ENCODE measurements at places on chromosomes 12 and 14.
A peak's percentile ranks its signal among the peaks of the same experiment; 100 is the strongest.

DNA sequence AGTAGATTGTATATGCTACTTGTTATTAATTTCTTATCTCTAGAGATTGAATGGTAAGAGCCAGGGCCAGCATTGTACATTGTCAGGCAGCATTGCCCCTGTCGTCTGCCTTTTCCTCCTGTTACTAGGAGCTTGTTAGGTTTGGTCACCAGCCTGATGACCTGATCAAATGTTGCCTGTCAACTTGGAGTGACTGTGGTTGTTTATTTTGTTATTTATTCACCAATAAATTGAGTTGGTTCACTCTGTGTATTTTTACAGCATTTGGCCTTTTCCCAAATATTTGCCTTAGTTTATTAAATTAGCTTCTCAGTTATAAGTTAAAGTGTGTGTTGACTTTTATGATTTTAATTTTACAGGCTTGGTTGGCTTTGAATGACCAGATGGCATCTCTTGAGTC is 88.4 kb downstream of the PRKCH start:
- no peak for DNase-seq

DNA sequence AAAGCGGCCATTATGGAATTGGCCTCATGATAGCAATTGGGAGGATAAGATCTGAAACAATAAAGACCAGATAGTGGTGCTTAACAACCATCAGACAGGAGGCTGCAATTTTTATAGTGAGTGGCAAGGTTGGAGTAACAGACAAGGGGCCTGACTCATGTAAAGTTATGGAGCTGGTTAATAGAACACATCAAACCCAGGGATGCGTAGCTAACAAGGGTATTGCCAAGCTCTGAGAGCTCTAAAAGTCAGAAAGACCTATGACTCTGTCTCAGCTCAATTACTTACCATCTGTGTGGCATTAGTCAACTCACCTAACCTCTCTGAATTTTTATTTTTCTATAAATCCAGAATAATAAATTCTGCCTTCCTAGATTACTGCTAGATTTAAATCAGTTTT is 1731.5 kb upstream of the FLRT2 start:
- no peak for DNase-seq

GRCh38 chr12:93657071-93657470 is 20.1 kb upstream of the CRADD start:
- DNase-seq: no peak

DNA sequence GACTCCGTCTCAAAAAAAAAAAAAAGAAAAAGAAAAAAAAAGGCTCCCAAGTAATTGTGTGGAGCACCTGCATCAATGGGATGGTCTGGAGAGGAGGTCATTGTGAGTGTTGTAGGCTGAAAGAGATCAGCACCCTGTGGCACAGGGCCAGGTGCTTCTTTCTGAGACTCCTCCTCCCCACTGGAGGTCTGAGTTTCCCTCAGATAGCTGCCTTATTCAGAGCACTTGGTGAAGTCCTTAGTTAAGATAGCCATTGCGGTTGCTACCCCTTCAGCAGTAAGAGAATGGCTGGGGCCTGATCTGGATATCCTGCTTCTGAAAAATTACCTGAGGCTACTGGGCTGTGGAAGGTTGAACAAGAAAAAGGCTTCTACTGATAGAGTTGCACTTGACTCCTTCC is 69.8 kb downstream of the ANO6 start:
- DNase-seq: no peak

DNA sequence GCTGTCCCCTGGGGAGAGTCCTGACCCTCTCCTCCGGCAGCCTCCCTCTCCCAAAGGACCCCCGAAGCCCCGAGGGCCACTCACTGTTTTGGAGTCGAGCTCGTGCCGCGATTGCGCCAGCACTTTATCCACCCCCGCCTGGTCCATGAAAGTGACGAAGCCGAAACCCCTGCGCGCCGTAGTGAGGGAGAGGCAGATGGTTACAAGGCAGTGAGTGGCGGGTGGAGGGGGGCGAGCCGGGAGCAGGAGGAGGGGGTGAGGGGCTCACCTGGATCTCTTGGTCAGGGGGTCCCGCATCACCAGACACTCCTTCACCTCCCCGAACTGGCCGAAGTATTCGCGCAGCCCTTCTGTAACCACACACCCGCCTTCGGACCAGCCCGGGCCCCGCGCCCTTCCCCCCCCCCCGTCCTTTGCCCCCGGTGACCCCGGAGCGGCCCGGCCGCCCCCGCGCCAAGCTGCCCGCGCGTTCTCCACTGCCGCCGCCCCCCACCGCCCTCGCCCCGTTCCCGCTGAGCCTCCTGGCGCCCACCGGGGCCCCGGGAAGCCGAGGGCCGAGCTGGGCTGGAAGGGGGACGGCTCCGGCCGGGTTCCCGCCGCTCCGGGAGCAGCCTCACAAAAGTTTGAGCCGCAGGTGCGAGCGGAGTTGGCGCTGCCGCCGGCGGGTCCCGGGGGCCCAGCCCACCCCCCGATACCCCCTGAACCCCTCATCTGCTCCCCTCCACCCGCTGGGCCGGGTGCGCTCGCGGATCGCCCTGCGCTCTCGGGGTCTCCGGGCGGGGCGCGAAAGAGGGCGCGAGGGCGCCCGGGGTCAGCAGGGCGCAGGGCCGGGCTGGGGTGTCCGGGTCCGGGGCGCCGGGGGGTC is 808 bp downstream of the MSI1 start:
- DNase-seq: peak; percentile 39

- no peak for DNase-seq
Measured at GRCh38 chr14:95713596-95714371, at the start of gene TCL1A. Gene TCL1A, minus strand, starts transcription at chr14:95714125. Its CDS starts 59 bp downstream, at chr14:95714066.

DNA sequence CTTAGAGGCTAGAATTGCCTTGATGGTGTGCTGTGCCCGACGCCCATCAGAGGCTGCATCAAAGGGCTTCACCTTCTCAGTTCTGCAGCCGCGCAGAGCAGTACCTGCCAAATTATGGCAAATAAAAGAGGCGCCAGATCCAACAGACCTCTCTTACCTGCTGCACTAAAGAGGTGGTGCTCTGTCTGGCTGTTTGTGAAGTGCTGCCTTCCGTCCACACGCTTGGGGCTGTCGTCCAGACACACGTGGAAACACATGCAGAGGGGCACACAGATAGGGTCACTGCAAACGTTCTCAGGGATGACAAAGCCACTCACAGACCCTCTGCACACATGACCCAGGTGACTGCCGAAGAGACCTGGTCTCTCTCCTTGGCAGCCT is 617.5 kb downstream of the VRK1 start:
- no peak for DNase-seq

- no peak for DNase-seq
Measured at GRCh38 chr12:109253913-109254544, 55.1 kb downstream of the FOXN4 start.

Data from stimulated activated CD4-positive, alpha-beta T cell treated with anti-CD3 and anti-CD28 coated beads, TNF-alpha, amount 100 ng/mL, for 24 hours (primary cell).